ENCODE measurements at places on chromosomes 7 and 10.

DNA sequence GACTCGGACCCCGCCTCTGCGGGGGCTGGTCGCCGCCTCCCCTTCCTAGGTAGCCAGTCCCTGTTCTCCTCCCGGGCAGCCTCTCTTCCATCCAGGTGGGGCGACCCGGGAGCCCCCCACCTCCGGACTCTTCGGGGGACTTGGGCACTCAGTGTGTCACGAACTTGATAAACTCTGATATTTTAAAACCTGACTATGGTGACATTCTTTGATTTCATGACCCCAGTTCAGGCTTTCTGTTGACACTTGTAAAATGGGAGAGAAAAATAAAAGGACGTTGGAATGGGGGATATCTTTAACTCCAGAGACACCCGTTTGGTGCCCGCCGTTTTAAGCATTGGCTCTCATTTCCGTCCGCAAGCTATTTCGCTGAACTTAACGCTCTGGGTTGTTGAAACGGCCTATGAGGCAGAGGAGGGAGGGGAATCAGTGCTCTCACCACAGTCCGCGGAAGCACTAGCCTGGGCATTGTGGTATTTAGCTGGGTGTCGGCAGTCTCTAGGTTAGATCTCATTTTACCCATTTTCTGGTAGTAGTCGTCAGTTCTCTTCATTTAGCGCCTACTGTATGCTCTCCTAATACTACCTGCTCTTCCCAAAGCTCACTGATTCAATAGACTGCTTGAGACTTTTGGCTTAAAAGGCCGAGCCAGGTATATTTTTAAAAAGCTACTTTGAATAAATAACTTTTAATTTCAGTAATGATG is 738 bp downstream of the VPS26A start:
- no peak for DNase-seq

DNA sequence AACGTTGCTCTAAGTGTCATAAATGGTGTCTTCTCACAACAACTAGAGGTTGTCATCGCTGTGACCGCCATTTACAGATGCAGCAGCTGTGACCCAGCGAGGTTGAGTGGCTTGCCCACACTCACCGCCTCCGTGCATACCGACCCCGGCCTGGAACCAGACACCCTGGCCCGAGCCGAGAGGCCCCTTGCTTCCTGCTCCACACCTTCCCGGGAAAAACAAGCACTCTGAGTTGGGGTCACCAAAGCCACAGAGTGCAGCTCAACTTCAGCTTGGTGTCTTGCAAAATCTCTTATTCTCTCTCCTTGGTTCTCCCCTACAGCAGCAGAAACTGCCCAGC is 115.7 kb upstream of the PPP2R2D start:
- no peak for DNase-seq

- no peak for DNase-seq
Measured at GRCh38 chr7:33581236-33581635, 324.1 kb upstream of the BMPER start.

DNA sequence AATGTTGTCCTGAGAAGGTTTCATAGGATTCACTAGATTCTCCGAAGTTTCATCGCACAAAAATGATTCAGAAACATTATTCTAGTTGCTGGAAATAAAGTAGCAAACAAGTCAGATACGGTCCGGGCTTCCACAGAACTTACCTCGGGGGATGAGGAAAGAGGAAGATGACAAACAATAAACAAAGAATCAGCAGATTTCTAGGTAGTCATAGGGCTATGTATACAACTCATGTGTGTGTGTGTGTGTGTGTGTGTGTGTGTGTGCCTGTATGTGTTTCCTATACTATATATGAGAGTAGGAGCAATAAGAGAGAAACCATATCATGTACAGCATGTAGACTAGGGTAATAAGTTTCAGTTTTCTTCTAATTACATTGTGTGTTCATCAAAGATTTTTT is 16.5 kb downstream of the TMEM236 start:
- no peak for DNase-seq

- DNase-seq = no peak
Measured at GRCh38 chr10:122188706-122189105, 82.4 kb upstream of the BTBD16 start.

DNA sequence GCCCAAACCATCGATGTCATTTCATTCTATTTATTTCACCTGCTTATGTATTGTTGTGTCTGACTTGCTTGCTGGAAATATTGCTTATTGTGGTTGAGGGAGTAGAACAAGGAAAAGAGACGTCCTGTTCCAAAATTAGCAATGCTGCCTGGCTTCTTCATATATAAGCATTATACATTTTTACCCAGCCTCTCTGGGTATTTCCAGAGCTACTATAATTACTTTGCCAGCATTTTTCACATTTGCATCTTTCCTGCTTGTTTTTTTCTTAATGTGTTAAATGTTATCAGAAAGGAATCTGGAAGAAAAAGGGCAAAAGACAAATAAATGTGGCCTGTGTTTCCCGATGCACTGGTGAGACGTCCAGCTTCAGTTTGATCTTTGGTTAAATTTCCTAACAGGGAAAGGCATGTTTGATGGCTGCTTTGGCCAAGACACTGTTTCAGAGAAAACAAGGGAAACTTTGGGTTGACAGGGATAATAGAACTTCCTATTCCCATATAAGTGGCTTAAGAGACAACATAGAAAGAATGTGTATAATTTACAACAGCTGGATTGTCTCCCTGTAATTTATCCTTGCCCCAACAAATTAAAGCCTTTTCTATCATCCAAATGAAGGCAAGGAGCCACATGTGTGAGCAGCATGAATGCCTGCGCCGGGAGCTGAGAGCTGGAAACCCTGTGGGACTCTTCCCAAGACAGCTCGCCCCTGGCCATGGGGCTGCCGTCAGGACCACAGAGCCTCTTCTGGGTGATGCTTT is 671.1 kb upstream of the CELF2 start:
- no peak for DNase-seq

Measured in ascending aorta (tissue), 2 donors.